ENCODE measurements at places on chromosomes 13 and 19.

DNA sequence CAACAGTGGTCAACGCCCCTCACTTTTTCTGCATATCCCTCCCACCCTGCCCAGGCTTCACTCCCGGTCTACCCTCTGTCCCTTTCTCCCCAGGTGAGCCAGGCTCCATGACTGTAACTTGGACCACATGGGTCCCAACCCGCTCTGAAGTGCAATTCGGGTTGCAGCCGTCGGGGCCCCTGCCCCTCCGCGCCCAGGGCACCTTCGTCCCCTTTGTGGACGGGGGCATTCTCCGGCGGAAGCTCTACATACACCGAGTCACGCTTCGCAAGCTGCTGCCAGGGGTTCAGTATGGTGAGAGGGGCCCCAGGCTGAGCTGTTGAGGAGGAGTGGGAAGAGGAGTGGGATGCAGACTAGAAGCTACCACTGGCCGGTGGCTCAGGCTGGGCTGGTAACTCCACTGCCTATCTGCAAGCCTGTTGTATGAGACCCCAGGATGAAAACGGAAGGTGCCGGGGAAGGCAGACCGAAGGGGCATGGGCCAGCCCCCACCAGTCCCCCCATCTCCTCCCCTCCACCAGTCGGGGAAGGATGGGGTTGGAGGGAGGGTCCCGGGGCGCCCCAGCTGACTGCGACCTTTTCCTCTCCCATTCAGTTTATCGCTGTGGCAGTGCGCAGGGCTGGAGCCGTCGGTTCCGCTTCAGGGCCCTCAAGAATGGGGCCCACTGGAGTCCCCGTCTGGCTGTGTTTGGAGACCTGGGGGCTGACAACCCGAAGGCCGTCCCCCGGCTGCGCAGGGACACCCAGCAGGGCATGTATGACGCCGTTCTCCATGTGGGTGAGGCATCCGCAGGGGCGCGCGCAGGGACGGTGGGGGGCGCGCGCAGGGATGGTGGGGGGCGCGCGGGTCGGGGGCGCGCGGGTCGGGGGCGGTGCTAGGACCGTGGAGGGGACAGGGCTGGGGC is 14.4 kb downstream of the ACP7 start:
- DNase-seq, result no peak

DNA sequence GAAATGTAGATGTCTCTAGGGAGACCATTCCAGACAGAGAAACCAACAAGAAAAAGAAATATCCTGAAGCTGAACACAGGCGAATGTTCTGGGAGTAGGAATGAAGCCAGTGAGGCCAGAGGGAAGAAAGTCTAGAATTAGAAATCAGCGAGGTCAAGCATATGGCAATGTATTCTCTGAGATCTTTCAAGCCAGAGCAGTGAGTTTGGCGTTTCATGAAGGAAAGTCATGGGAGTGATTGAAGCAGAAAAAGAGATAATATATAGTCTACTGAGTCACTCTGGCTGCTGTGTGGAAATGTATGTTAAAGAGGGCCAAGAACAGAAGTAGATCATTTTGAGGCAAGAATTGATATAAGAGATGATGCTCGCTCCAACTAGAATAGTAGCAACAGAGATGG is 576.0 kb downstream of the PCDH17 start:
- no peak for DNase-seq

DNA sequence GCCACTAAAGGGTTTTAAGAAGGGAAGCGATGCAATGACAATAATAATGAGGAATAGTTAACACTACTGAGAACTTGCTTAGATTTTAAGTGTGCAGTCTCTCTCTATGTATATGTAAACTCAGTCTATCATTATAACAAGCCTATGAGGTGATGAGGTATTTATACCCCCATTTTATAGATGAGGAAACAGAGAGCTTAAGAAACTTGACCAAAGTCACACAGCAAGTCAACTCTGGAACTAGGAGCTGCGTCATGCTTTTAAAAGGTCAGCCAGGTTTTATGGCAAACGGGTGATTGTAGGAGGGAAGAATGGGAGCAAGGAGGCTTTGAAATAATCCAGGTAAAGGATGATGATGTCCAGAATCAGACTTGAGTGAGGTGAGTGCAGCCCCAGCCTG is 103.4 kb downstream of the TM9SF2 start:
- DNase-seq, result no peak

DNA sequence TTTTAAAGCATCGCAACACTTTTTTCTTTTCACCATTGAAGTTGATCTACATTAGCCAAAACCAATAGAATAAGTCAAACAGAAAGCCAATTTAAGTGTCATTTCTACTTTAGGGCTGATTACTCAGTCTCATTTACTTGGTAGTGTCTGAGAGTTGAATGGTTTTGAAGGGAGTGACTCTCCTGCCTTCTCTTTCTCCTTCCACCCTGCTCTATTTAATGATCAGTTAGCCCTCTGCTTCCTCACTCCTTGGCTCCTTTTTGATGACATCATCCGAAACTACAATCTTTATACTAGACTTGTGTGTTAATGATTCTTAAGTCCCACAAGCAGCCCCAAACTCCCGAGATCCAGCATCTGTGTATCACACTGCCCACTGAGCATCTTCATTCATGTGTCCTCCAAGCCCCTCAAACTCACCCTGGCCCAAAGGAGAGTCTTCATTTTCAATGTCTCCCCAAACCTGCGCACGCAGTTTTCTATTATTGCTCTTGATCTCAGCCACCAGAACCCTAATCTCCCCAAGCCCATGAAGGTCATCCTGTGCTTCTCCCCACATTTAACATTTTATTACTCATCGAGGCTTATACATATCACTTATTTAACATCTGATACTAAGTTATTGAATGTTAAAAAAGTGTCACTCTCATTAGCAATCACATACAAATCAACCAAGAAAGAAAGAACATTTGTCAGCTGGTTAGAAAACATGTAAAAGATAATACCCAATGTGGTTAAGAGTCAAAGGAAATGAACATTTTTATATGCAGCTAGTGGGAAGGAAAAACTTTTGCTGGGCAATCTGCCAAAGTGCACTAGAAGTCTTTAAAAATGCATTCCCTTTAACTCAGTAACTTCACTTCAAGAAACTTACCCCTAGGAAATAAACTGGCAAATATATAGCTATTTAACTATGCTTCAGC is 32.2 kb upstream of the ARGLU1 start:
- DNase-seq, result no peak

DNA sequence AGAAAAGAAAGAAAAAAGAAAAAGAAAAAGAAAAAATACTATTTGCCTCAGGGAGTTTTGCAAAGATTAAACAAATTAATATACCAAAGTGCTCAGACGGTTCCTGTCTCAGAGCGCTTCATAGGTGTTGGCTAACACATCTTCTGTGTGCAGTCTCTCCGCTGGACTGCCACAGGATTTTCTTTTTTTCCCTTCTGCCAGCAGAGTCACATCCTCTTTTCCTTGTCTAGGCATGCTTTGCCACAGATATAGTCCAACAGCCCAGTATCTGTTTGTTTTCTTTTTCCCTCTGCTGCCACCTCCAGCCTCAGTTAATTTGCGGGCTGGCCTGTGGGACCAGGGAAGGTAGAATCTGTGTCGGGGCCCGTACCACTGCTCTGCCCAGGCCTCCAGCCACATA is 3.4 kb upstream of the URAD start:
- DNase-seq, result no peak

DNA sequence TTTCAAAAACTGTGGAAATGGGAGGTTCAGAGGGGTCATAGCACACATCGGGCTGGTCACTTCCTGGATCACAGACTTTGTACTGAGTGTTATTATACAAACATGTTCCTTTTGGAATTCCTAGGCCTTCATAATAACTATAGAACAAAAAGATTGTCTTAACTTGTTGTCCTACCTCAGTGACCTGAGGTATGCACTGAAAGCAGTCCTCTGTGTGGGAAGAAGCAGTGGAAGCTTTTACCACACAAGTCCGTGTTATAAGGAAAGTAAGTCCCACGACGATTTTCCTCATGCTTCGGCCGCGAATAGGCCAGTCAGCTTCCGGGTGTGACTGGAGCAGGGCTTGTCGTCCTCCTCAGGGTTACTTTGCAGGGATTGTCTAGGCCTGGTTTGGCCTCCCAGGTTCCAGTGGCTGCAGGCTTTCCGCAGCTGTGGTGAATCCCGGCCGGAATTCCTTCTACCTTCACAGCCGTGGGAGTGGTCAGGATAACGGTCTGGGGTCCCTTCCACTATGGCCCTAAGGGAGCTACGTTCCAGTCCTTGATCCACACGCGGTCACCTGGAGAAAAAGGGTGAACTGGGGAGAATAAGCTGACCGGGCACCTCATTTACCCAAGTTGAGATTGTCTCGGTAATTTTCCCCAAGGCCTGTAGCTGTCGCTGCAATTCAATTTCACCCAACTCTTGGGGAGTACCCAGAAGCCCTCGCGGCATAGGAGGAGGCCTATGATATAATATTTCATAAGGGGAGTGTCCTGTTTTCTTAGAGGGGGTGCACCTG is 16.0 kb downstream of the NAPSA start:
- no peak for DNase-seq

GRCh38 chr13:108961542-108962125 is 332.2 kb downstream of the MYO16 start:
- no peak for DNase-seq

GRCh38 chr13:19161308-19161707 is 20.3 kb downstream of the TUBA3C start:
- no peak for DNase-seq

- no peak for DNase-seq
These were observed 107.5 kb upstream of the MBNL2 start for GRCh38 chr13:97114651-97115050.

GRCh38 chr19:30848636-30849425 is 476.6 kb downstream of the ZNF536 start:
- DNase-seq, result no peak

Measured in stimulated activated CD8-positive, alpha-beta memory T cell treated with anti-CD3 and anti-CD28 coated beads, Interleukin-4, amount 100 ng/mL, for 48 hours (primary cell).